ENCODE measurements at places on chromosomes 5 and 9.

GRCh38 chr5:7529880-7530279, 133.9 kb downstream of the ADCY2 start:
- DNase-seq = no peak

GRCh38 chr9:114612272-114612923, 1.3 kb downstream of the TMEM268 start:
- no peak for DNase-seq

- peak; percentile 97 for DNase-seq
These were observed 175.1 kb upstream of the PITX1 start for GRCh38 chr5:135208903-135209721.

DNA sequence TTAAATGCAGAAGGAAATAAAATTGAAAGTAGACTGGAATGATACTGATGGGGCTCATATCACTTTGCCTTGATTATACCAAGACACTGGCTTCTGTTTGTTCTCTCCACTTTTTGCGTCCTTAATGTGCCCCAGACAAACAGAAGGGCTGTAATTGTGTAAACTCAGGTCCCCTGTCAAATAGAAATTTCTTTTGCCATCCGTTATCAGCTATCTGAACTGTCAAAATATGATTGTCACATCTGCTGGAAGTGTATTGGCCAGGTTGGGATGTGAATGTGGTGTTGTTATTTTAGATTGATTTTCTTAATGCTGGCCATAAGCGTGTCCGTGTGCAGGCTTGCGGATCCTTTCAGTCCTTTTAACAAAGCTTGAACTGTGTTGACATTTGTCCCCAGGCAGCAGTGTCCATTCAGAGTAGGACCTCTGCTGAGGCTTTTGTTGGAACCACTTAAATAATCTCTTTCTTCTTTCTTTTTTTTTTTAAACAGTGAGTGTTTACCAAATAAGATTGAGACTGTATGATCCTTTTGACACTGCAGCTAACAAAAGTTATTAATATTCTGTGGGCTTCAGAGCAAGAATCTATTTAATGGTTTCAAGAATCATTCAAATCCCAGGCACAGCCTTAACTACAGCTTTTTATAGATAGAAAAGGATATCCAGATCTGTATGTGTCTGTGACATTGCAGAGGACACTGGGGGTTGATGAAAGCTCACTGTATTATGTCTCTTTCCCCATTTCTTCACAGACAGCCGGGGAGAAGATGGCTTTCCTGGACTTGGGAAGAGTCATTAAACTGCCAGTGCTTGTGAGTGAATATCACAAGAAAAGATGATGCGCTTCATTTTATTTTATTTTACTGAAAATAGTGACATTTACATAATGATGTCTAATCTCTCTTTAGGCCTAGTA, 171.7 kb downstream of the ZNF608 start:
- no peak for DNase-seq

DNA sequence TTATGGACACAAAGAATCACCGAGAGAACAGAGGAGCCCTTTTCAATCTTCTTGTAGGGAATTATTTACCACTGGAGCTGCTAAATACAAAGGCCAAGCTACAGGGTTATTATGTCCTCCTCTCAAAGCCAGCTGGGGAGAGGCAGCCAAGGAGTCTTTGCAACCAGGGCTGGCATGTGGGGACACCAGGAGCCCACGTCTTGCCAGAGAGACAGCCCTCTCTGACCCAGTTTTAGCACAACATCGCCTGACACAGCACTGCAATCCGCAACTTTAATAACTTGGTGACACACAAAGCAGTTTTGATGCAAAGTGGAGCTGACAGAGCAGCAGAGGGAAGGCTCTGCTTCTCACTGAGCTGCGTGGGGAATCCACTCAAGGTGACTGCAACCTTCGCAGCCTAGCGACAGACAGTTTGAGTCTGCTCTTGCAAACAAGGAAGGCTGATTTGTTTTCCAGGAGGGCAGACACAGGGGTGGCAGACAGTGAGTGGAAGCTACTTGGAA, 33.6 kb downstream of the TLR4 start:
- DNase-seq = no peak

- no peak for DNase-seq
These were observed 19.0 kb downstream of the ACTL7B start for GRCh38 chr9:108836781-108837180.

GRCh38 chr5:41406424-41406823, 104.0 kb downstream of the PLCXD3 start:
- DNase-seq = no peak

DNA sequence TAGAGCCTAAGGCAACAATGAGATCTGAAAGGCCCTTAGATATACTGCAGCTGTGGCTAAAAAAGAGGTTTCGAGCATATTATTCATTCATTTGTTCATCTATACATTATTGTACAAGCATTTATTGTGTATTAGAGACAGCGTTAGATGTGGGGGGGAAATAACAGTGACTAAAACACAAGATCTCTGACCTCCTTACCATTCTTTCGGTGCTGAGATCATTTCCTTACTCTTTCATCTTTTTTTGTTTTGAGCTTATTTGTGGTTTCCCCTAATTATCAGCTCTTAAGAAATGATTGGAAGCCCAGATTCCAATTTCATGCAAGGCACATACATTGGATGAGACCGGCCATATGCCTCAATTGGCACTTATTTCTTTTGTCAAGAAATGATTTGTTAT, 113.2 kb downstream of the SEC61B start:
- no peak for DNase-seq

GRCh38 chr5:93599399-93600120, 16.5 kb downstream of the NR2F1 start:
- DNase-seq = peak; percentile 62

DNA sequence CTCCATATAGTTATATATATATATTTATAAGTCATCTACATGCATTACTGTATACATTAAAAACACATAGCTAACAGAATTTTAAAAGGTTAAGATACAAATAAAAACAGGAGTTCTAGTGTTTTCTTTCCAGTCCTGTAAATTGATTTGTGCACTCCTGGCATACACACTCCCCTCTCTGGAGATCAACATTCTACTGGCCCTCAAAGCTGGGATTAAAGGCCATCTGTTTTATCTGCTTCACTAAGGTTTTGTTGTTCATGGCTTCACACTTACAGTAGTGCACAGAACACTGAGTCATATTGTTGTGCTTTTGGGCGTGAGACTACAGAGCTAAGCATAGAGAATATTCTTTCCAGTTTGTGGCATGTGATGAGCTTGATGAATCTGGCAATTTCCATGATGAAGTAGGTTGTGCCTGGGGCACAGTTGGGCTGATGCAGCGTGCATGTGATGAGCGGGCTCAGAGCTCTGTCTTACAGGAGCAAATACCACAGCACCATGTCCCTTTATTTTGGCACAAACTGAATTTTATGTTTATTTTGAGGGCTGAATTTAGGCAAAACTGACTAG, 98.2 kb downstream of the TAF11L14 start:
- DNase-seq = no peak

- DNase-seq = no peak
These were observed 182.9 kb upstream of the MEF2C start for GRCh38 chr5:89065919-89066318.

- no peak for DNase-seq
These were observed 946.3 kb upstream of the COX7C start for GRCh38 chr5:85671223-85671970.
